ENCODE measurements at places on chromosomes 4 and X.

GRCh38 chr4:143473334-143474126, 40.0 kb upstream of the SMARCA5 start:
- DNase-seq, result no peak

GRCh38 chr4:13544606-13545393, 492 bp upstream of the NKX3-2 start:
- peak; percentile 84 for DNase-seq

- DNase-seq, result peak; percentile 18
These were observed 208.3 kb downstream of the ARHGAP10 start for GRCh38 chr4:147940171-147940570.

- no peak for DNase-seq
These were observed 41.3 kb downstream of the C4orf50 start for GRCh38 chr4:5976921-5977320.

GRCh38 chr4:20672262-20672661, 28.0 kb upstream of the PACRGL start:
- no peak for DNase-seq

DNA sequence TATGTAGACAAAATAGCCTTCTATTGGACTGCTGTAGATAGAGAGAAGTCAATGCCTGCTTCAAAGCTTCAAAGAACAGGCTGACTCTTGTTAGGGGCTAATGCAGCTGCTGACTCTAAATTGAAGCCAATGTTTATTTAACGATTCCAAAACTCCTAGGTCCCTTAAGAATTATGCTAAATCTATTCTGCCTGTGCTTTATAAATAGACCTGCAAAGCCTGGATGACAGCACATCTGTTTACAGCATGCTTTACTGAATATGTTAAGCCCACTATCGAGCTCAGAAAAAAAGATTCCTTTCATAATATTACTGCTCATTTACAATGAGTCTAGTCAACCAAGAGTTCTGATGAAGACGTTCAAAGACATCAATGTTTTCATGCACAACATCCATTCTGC, 54.8 kb upstream of the RBMXL3 start:
- DNase-seq, result no peak

- DNase-seq, result no peak
These were observed 102.2 kb upstream of the ATP6AP2 start for GRCh38 chrX:40478474-40479065.

DNA sequence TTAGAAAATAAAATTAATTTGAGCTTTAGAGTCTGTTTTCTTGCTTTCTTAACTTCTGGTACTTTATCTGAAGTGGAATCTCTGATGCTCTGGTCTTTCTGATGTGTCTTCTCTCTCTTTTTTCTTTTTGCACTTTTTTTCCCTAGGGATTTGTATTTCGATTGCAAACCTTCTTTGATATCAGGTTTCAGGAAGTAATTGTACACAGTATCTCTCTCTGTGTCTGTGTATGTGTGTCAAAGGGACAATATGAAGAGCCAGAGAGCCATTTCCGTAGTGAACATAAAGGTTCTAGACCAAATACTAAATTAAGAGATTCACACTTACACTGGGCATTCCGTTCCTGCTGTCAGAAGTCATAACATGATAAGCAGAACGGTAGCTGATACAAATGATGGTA, 325.0 kb downstream of the PCDH7 start:
- no peak for DNase-seq

DNA sequence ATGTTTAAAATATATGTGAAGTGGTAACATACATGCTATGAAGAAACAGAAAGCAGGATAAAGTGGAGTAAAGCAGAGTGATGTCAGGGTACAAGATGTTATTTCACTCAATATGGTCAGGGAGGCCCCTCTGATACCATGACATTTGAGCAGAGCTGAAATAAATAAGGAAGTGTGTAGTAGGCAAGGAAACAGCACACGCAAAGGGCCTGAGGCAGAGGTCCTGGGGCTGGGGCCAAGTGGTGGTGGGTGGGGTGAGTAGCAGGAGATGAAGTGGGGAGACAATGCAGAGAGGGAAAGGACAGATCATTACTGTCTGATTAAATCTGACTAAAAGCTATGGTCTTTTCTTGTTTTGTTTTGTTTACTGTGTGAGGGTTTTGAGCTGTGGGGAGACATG, 61.1 kb downstream of the FAM13A start:
- no peak for DNase-seq

- no peak for DNase-seq
These were observed 104.6 kb upstream of the MXRA5 start for GRCh38 chrX:3450881-3451570.

- DNase-seq, result no peak
These were observed 245.2 kb downstream of the RAB28 start for GRCh38 chr4:13238936-13239335.

GRCh38 chr4:58653251-58653650, 1543.1 kb upstream of the IGFBP7 start:
- no peak for DNase-seq

DNA sequence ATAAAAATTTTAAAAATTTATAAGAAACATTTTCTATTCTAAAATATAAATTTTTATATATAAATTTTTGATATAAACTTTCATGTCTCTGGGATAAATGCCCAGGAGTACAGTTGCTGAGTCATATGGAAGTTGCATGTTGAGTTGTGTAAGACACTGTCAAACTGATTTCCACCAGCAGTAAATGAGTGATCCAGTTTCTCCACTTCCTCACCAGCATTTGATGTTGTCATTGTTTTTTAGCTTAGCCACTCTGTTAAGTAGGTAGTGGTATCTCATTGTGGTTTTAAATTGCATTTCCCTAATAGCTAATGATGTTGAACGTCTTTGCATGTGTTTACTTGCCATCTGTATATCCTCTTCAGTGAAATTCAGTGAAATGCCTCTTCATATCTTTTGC, 66.5 kb downstream of the MAMLD1 start:
- no peak for DNase-seq

GRCh38 chr4:74202062-74202586, 44.2 kb downstream of the MTHFD2L start:
- DNase-seq, result no peak

DNA sequence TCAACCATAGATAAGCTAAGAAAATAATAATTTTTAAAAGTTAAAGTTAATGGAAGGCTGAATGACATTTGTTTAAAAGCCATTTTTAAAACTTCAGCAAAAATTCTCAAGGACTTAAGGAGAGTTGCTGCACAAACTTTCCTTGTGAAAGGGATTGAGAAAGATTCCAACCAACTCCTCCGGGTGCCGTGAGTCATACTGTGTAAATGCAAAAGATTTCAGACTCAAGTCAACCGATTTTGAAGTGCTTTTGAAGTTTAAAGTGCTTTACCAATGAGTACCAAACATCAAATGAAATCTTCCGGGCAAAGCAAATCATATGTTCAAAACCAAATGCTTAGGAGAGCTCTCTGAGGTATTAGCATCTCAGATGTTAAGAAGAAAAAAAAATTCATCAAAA, 31.4 kb downstream of the VCX2 start:
- DNase-seq, result no peak

GRCh38 chr4:163991298-163991865, 496.9 kb downstream of the TMA16 start:
- no peak for DNase-seq

DNA sequence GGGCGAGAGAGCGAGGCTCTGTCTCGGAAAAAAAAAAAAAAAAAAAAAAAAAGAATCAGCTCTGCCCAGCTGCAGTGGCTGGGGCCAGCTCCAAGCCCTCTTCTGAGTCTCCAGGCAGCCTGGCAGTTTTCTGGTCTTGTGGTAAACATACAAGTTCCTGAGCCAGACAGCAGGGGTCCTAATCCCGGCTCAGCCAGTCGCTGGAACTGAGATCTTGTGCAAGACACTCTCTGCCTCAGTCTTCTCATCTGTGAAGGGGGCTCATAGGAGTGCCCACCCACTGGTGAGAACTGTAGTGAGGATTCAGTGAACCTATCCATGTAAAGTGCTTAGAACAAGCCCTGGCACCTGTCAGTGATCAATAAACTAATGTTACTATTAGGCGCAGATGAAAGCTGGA, 41.8 kb downstream of the C4orf50 start:
- no peak for DNase-seq

GRCh38 chrX:101550362-101550750, at the start of gene ARMCX1:
ARMCX1 (plus strand) TSS chrX:101550547; CDS start chrX:101552931, 2,384 bp downstream.
- peak; percentile 68 for DNase-seq

DNA sequence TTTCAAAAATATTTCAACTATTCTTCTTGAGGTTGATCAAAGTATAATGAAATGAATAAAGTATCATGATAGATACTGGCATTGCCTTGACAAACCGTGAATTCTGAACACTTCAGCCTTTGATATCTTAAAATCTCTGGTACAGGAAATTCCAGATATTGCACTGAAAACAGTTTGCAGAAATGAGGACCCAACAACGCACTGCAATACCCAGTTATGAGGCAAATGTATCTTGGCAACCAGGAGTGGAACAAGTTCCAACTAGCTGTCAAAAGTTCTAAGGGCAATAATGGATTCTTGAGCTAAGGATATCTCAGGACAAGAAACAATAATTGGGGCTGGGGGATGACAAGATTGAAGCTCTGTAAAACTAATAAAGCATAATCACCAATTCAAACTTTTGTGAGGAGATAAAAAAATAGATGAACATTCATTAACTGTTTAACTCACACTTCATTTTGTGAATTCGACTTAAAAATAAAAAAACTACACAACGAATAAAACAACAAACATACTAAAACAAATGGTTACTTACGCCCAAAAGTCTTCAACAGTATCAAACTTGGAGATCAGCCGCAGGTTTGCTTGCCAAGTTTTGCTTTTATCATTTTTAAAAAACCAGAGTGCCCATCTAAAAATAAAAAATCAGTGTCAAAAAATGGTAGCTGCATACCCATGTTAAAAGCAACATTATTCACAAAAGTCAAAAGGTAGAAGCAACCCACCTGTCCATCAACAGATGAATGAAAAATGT, 38.1 kb downstream of the EIF4E start:
- no peak for DNase-seq

DNA sequence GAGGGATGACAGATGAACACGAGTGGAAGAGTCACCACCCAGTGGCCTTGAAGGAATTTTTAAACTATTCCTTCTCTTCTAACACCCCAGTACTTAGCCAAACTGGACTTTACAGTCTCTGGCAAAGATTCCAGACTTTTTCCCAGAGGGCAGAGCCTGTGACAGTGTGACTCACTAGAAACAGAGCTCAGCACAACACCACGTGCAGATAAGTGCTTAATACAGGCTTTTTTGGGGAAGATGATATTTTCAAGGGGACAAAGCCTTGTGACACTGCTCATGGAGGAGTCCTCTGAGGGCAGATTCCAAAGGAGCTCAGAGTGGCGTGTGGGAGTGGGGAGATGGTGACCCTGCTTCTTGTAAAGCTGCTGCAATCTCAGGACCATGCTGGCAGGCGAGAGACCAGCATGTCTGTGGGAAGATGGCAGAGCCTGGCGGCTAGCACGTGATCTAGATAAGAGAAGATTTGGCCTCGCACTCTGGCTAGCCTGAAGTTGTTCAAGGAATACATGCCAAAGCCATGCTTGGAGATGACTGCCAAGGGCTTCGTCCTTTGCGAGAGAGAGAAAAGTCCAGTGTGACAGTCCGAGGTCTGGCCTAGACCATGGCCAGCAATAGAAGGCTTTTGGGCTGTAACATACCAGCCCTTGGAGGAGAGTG, 2.4 kb downstream of the RAB33A start:
- peak; percentile 52 for DNase-seq
